ENCODE measurements at places on chromosomes 4 and X.

DNA sequence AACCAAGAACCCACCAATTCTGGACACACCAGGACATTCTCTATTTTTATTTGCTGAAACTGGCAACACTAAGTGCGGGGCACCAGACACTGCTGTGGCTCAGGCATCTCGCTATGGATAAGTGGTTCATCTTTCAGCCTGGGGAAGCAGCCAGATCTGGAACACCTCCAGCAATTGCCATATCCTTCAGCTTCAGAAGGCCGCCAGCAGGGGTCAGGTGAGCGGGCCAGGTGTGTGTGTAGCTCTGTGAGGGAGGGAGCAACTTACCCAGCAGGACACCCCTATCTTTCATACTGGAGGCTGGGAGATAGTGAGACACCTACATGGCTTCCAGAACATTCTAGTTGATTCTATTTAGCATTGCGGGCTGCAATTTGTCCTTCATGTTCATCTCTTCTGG is 57.0 kb upstream of the GBA3 start:
- DNase-seq, result no peak

GRCh38 chr4:1234309-1234695 is 14.6 kb downstream of the CTBP1 start:
- DNase-seq, result no peak

- DNase-seq, result no peak
These were observed 229.6 kb upstream of the AGTR2 start for GRCh38 chrX:115940888-115941332.

GRCh38 chr4:119490335-119490734 is 138.3 kb downstream of the PDE5A start:
- DNase-seq, result no peak

- DNase-seq, result no peak
These were observed 20.0 kb upstream of the SH3TC1 start for GRCh38 chr4:8179074-8179473.

GRCh38 chrX:119067023-119067739 is 5.6 kb upstream of the CT47C1 start:
- no peak for DNase-seq

- no peak for DNase-seq
These were observed 25.4 kb downstream of the EIF4E start for GRCh38 chr4:98903561-98903960.

GRCh38 chr4:150218447-150218846 is 140.2 kb downstream of the DCLK2 start:
- DNase-seq, result no peak

GRCh38 chr4:15882675-15883086 is 55.9 kb downstream of the FGFBP1 start:
- DNase-seq, result no peak

DNA sequence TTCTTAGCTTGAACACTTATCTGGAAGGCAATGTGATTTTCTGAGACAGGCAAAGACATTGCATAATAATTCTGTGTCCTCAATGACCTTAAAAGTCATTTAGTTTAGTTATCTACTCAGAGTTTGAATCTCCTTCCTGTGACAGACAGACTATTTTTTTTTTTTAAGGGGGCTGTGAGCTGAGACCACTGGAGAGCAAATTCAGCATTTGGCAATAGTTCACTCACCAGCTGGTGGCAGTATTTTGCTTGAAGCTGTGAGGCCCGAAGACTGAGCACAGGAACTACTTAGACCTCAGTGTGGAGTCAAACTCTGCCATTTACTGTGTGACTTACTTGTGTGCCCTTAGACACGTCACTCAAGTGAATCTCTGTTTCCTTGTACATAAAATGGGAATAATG is 22.9 kb upstream of the CPE start:
- no peak for DNase-seq

- DNase-seq, result no peak
These were observed 8.5 kb downstream of the SMS start for GRCh38 chrX:21948897-21949578.

DNA sequence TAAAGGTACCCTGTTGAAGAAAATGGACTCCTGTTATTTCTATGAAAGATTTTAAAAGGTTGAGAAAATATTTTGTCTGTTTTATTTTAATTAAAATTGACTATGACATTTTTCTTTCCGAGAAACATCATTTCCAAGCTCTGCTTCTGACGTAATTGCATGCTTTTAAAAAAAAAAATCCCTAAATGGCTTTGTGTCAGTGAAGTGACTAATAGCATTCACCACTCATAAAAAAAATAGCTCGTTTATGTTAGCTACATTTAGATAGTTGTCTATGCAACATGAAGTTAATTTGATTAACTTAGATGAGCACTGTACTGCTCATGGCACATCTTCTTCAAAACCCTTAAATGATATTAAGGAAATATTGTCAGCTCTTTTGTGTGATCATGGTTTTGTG is 105.1 kb upstream of the KLHL13 start:
- no peak for DNase-seq

DNA sequence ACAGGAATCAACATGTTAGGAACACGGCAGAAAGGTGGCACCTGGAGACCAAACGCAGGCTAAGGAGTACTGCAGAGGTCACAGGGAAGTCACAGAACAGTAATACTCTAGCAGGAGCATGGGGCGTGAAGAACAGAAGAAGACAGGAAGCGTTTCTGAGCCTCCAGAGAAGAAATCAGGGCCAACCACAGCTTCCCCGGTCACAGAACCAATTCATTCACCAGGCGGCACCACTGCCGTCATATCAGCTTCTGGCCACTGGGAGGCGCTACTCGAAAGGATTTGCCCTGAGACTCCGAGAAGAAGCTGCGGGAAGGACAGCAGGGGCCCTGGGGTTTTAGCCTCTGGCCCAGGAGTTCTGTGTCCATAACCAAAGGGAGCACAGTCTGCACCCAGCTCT is 78.0 kb upstream of the DRD5 start:
- peak; percentile 23 for DNase-seq

DNA sequence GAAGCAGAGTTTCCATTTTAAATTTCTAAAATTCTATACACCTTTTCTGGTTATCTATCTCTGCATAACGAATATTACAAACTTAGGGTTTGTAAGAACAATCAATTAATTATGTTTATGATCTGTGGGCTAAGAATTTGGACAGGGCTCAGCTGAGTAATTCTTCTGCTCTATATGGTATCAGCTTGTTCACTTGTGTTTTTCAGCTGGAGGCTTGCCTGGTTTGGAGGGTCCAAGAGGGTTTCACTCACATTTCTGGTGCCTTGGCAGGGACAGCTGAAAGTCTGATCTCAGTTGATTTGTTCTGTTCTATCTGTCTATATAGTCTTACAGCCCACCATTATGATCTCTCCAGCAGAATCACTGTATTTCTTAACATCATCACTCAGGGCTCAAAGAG is 57.8 kb upstream of the ADGRA3 start:
- no peak for DNase-seq

DNA sequence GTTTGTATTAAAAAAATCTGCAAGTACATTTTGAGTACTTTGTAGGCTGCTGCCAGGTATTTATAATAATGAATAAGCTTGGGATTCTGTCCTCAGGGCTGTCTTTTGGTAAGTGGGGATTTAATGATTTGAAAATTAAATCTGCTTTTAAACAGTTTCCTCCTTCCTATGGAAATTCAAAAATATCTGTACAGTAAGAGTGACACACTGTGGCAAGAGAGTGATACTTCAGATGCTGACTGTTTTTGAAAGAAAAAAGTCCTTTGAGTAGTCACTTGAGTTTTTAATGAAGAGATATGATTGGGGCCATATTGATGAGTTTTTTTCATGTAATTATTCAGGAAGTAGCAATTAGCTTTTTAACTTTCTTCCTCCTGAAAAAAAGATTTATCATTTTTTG is 49.2 kb downstream of the SMARCAD1 start:
- DNase-seq, result no peak

- peak; percentile 54 for DNase-seq
These were observed 26.8 kb upstream of the BOD1L1 start for GRCh38 chr4:13654162-13654797.

- DNase-seq, result no peak
These were observed 6.2 kb upstream of the CXCL3 start for GRCh38 chr4:74044677-74045076.

- DNase-seq, result no peak
These were observed 93.8 kb downstream of the CENPC start for GRCh38 chr4:67451464-67451863.

- DNase-seq, result no peak
These were observed 62.7 kb upstream of the PTPN13 start for GRCh38 chr4:86531440-86531839.

- DNase-seq, result no peak
These were observed 71.6 kb downstream of the GPC3 start for GRCh38 chrX:133913658-133914388.

GRCh38 chrX:130778773-130779172 is 124.2 kb downstream of the ENOX2 start:
- DNase-seq, result no peak

- no peak for DNase-seq
These were observed 35.4 kb downstream of the SEL1L3 start for GRCh38 chr4:25827373-25827772.

DNA sequence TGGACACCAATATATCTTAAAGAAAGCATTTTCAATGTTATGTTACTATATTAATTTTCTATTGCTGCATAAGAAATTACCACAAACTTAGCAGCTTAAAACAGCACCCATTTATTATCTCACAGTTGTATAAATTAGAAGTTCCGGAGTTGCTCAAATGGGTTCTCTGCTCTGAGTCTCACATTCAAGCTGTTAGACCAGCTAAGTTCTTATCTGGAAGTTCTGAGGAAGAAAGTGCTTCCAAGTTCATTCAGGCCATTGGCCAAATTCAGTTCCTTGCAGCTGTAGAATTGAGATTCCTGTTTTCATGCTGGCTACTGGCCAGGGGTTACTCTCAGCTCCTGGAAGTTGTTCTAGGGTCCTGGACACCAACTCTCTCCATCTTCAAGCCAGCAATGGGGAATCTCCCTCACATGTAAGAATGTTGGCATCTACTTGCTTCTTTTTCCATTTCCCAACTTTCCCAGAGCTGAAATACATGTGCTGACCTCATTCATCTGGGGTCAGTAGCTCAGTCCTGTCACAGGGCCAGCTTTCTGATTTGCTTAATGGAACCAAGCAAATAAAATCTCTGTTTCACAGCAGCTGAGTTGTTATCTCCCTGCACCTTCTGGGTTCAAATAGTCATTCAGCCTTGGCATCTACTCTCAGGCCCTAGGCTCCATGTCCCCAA is 99.6 kb upstream of the INTU start:
- no peak for DNase-seq

- no peak for DNase-seq
These were observed 131.6 kb downstream of the PDS5A start for GRCh38 chr4:39846120-39846519.

GRCh38 chr4:155819066-155819465 is 47.0 kb downstream of the ASIC5 start:
- no peak for DNase-seq

- no peak for DNase-seq
These were observed 24.3 kb downstream of the TMEM154 start for GRCh38 chr4:152655272-152656129.

DNA sequence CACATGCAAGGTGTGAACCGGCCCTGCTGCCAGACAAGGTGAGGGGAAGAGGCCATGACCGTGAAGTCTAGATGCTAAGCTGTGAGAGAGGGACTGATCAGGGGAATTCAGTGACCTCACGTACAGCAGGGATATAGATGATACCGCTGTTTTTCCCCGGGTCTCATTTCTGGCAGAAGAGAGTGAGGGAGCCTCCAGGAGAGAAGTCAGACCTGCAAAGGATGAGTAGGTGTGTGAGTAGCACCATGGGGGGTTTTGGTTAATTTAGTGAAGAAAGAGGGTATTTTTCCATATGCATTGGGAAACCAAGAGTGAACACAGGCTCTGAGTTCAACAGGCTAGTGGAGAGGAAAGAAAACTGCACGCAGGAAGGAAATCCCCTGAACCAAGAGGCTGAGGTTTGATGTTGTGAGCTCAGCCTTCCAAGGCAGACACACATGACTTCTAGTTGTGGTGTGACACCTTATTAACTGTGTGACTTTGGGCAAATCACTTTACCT is 127.6 kb upstream of the GATB start:
- DNase-seq, result no peak

- no peak for DNase-seq
These were observed 57.9 kb upstream of the TMPRSS11A start for GRCh38 chr4:68021185-68021584.

- DNase-seq, result no peak
These were observed 590.8 kb downstream of the SPRY1 start for GRCh38 chr4:123987408-123987807.

- DNase-seq, result no peak
These were observed 348.5 kb downstream of the MID1IP1 start for GRCh38 chrX:39149761-39150160.

DNA sequence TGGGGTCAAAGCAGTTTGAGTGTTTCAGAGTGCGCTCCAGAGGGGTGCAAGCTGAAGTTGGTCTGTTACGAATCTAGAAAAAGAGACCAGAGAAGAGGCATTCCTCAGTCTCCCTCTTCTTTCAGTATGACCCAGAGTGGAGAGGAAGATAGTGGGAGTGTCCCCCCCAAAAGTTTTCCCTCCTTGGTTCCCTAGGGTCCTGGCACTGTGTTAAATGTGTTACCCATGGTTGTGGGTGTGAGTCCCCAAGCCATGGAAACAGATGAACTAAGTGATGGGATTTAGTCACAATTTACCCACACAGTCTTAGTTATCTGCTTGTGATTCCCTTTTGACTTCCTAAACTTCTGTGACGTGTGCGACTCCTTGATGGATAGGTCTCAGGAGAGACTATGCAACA is 27.0 kb upstream of the NAF1 start:
- DNase-seq, result no peak

DNA sequence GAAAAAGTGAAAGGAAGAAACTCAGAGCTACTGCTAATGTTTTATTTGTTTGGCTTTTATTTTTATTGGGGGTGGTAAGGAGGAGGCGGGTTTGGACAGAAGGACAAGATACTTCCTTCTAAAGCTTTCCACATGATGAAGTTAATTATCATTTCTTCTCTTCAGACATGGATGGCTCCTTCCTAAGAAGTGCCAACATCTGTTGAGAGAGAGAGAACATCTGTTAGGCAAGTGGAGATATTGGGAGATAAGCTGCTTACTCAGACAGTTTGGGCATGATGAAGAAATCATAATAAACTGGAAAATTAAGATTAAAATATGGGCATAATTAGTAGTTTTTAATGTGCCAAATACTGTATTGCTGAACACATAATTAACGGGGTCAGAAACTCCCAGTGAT is 535.7 kb upstream of the INTU start:
- DNase-seq, result no peak

- DNase-seq, result no peak
These were observed 284.9 kb downstream of the PCDH7 start for GRCh38 chr4:31005037-31005436.

- no peak for DNase-seq
These were observed 629.0 kb upstream of the ZFP42 start for GRCh38 chr4:187366530-187366929.

DNA sequence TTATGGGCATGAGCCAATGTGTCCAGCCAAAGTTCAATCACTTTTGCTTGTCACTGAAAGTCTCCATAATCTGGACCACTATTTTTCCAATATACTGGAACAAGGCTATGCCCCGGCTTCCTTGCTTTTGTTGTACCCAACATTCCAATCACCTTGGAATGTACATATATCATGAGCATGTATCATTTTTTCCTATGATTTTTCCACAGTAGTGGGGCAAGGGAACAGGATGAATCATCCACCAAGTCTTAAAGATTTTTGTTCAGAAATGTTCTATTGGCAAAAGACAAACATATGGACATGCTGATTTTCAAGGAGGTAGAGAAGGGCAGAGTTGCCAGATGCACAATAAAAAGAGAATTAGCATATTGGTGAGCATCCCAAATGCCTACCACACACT is 548.1 kb upstream of the INTU start:
- DNase-seq, result no peak
